Placental epithelial cell (primary cell): ENCODE measurements at places on chromosomes 4 and X. TPM values are rescaled to one million over a fixed set of nuclear protein-coding genes. Genes with fewer than 3 reads are reported as not detected.

The AKAP17A gene
- 24.7 and 33.0 TPM in 2 replicates for total RNA-seq

The ATP2B3 gene
- total RNA-seq = not detected in 2 replicates

The C4orf50 gene
- total RNA-seq = under 0.01 TPM in 1 of 2 replicates, not detected in the other

The CXCL6 gene
- total RNA-seq = 0.39 TPM in 1 of 2 replicates, not detected in the other

The EREG gene
- 3.5 and 5.3 TPM in 2 replicates for total RNA-seq

The MOSPD2 gene
- 15.3 and 17.7 TPM in 2 replicates for total RNA-seq

The RASSF6 gene
- 0.33 and 0.39 TPM in 2 replicates for total RNA-seq
